ENCODE measurements at places on chromosomes 16 and 17. TPM values are rescaled to one million over a fixed set of nuclear protein-coding genes. Genes with fewer than 3 reads are reported as not detected.

The TPSB2 gene
- total RNA-seq = not detected

The NPIPB2 gene
- 1.0 TPM for total RNA-seq

The HOXB8 gene
- total RNA-seq = 4.1 TPM

The CNTNAP4 gene
- total RNA-seq = not detected

The CALCOCO2 gene
- 50.2 TPM for total RNA-seq

The INCA1 gene
- 0.34 TPM for total RNA-seq

The RTN4RL1 gene
- 0.60 TPM for total RNA-seq

The SULT1A2 gene
- total RNA-seq = not detected

The MEAK7 gene
- total RNA-seq = 24.1 TPM

The KRT32 gene
- not detected for total RNA-seq

Measured in dermis blood vessel endothelial cell (primary cell).